ENCODE measurements at places on chromosomes 2 and 18.

GRCh38 chr2:18820966-18821365, 231.6 kb upstream of the NT5C1B start:
- no peak for DNase-seq

DNA sequence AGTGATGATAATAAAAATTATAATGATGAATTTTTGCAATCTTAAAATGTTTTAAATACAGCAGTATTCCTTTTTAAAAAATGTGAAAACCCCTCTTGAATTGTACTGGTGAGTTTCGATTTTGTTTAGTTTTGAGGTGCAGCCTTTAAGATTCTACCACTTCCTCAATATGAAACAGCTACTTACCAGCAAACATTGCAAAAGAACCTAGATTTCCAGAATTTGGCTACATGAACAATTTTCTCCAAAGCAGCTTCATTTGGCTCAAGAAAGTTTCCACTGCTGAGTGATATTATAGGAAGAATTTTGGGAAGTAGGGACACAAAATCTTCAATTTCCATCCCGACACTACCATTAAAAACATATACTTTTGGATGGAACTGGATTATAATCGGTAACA, 12.0 kb downstream of the TCF4 start:
- DNase-seq = no peak

DNA sequence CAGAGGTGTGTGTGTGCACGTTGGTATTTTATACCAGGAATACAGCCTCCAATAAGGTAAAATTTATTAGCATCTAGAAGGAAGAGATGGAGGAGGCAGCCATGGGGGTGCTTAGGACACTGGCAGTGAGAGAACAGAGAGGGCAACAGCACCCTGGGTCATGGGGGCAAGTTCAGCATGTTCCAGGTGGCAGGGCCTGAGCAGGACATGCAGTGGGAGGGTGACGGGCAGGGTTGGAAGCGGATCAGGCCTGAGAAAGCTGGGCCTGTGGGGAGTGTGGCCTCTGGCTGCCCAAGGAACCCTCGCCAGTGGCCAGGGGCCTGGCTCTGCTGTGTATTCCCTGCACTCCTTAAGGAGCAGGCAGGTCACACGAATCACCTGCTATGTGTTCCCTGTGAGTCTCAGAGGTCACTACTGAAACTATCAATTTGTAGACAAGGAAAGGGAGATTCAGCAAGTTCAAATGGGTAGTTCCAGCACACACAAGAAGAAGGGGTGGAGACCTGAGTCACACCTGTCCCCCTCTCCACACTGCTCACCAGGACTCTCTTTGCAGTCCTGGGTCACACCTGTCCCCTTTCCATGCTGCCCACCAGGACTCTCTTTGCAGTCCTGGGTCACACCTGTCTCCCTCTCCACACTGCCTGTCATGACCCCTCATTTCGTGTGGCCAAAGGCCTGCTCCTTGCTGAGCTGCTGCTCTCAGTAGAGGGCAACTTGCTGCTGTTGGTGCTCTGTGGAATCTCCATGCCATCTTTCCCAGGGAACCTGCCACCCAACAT, 463.9 kb upstream of the HS6ST1 start:
- no peak for DNase-seq

DNA sequence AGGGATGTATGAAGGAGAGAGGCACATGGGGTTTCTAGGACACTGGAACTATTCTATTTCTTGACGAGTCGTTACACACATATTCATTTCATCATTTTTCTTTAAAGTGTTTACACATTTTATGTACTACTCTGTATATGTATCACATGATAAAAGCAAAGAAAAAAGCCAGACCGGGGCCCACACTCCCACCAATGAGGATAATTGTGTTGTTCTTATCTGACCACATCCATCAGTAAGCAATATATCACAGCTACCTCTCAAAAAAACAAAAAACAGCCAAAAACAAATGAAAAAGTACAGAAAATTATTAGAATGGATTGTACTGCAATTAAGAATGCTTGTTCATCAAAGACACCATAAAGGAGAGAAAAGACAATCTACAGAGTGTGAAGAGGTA, 14.2 kb upstream of the CNRIP1 start:
- DNase-seq = no peak

- no peak for DNase-seq
Measured at GRCh38 chr2:233303252-233303651, 4.4 kb upstream of the SAG start.

DNA sequence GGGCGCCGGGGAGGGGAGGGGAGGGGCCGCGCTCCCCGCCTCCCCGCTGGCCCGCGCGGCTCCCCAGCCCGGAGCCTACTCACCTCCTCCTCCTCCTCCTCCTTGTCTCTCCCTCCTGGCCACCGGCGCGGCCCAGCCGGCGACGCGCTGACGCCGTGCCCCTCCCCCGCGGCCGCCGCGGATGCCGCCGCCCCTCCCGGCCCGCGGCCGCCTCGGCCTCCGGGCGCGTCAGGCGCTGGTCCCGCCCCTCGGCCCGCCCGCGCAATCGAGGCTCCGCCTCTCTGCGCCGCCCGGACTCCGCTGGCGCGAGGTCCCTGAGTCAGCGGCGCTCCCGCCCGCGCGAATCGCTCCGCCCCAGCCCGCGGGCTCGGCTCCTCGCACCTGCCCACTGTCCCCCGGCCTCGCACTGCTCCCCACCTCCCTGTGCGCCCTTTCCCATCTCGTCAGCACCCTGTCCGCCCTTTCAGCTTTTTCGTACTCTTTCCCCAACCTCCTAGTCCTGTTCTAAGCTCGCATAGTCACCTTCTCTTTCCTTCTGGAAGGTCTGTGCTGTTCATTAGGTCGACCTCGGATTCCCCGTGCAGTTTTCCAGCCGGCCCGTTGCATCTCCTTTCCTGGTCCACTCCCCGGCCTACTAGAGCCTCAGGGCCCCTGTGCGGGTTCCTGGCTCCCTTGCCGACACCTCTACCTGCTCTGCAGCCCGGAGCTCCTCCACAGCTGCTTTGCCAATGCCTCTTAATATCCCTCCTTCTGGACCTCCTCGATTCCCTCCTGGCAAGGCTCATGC, 187.4 kb downstream of the ZEB2 start:
- peak; percentile 67 for DNase-seq

All from activated CD4-positive, CD25-positive, alpha-beta regulatory T cell (primary cell).